ENCODE measurements at places on chromosomes 5 and 9.
A peak's percentile ranks its signal among the peaks of the same experiment; 100 is the strongest.

GRCh38 chr9:116927726-116928125, 240.6 kb downstream of the TRIM32 start:
- no peak for DNase-seq

- DNase-seq, result peak; percentile 82
These were observed 32.0 kb upstream of the ADAM19 start for GRCh38 chr5:157607371-157608161.

GRCh38 chr5:87081016-87081415, 186.7 kb upstream of the RASA1 start:
- no peak for DNase-seq

DNA sequence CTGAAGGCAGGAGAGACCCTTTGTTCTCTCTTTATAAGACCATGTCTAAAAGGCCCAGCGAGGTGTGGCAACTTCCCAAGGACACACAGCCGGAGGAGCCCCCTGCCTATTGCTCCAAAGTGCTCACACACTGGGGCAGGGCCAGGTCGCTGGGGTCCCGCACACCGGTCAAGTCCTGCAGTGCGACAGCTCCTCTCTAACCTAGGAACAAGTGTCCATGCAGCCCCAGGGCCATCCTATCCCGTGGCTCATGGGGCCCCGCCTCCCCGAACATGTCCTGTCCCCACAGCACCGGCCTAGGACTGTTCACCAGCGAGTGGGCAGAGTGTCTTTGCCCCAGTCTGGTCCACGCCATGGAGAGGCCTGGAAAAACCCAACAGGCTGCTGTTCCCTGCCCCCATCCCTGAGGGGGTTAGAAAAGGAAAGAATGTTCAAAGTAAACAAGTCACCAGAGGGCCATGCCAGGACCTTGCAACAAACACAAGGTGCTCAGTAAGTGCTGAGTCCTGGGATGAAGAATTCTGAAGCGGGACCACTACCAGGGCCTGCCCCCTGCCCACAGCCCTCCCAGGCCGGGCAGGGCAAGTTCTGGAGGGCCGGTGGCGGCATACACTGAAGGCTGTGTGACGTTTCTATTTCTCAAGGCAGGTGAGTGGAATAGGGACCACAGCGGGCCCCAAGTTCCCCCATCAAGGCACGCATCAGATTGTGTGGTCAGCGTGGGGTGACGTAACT, 938 bp downstream of the NINJ1 start:
- DNase-seq, result no peak

GRCh38 chr9:124492818-124493217, 14.4 kb downstream of the NR5A1 start:
- no peak for DNase-seq

DNA sequence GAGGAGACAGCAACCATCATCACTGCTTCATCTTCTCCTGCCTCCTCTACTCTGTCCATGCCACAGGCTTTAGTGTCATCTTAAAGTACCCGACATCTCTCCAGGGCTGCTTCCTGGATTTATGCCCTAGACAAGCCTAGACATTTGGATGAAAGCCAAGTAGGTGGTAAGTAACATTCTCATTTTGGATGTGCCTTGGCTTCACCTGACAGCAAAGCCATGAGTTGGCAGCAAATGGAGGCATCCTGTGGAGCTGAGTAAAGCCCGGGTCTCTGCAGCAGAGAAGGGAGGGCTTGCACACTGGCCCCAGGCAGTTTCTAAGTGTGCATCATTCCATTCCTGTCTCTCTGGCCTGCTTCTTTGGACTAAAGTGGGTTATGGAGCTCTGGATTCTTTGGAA, 299.1 kb downstream of the DMAC1 start:
- no peak for DNase-seq

DNA sequence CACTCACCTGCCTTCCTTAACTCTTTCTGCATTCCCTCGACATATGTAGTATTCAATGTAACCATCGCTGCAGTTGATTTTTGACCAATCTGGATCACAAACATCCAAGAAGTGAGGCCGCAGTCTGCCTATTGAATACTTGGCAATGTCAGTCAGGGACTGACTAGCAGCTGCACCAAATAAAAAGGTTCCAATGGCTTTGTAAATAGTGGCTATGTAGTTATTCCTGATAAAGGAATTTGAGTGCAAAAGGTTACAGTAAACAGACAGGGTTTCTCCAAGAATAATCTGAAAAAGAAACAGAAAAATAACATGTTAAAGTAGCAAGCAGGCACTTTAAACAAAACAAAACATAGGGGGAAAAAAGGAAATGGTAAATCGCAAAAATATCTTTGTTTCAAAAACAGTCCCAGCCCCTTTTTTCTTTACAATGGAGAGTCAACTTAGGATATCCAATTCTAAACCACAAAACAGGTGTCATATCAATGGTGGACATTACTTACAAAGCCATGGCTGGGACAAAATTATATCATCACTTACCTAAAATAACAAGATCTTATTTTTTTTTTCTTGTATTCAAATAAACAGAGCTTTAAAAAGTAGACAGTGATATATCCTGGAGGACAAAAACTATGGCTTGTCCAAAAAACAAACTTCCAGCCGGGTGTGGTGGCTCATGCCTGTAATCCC, 66.8 kb downstream of the PLPP1 start:
- no peak for DNase-seq

DNA sequence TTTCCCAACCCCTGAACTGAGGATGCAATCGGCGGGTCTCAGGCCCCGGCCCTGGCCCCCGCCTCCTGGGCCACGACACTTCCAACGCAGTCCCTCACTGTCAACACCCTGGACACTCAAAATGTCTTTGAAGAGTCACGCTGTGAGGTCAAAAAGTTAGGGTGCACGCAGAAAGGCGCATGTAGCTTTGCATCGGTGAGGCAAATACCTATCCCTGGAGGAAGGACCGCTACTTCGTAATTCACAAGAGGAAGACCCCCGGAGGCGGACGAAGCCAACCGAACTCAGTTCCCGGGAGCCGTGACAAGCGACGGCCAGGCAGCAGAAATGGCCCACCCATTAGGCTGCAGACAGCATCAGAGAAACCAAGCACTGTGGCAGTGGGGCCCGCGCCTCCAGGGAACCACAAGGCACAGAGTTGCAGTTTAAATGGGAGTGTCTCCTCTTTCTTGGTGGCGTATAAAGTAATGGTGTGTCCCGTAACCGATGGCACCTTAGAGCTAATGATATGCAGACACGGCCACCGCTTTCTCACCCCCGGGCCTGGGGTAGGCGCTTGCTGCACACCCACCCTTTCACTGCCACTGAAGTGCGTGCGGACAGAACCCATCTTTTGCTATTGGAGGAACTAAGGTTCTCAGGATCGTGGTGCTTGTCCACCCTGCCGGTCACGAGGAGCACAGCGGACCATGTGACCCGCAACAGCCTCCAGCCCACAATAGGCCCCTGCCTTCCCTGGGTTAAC, 9.0 kb downstream of the ADAMTS2 start:
- no peak for DNase-seq

GRCh38 chr9:21670374-21670773, 132.1 kb upstream of the MTAP start:
- no peak for DNase-seq

DNA sequence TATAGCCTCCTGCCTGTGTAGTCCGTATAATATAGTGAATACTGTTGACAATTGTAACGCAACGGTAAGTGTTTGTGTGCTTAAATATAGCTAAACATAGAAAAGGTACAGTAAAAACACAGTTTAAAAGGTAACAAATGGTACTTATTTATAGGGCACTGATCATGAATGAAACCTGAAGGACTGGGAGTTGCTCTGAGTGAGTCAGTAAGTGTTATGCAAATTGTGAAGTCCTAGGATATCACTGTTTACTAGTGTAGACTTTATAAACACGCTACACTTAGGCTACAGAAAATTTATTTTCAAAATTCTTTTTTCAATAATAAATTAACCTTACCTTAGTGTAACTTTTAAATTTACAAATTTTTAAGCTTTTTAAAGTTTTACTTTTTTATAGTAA, 1090.1 kb downstream of the CDH9 start:
- DNase-seq, result no peak

DNA sequence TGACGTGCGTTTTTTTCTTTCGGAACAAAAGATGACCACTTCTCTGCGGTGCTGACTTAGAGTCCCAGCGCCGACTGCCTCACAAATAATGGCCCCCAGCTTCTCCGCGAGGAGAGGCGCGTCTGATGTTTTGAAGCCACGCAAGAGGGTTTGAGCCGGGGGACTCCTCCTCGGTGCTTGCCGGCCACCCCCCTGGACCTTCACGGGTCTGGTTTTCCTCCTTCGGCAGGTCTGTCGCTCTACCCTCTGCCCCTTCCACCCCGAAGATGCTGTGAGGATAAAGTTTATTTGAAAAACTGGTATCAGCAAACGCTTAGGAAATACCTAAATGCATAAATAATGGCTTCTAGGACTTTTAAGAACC, 584 bp downstream of the USP20 start:
- no peak for DNase-seq

DNA sequence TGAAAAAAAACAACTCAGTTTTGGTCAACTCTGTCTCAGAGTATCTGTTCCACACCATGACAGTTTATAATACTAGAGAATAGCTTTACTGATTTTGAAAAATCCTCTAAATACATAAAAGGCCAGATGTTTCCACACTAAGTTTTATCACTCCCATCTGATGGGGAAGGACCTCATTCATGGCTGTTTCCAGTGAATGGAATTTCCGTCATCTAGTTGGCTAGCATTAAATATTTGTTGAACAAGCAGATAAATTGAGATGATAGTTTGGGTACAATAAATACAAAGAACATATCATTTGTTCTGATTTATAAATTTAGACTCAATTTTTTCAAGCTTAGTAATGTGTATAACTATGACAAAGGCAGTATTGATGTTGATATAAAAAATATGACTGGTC, 408.5 kb downstream of the PTPRD start:
- DNase-seq, result no peak

- no peak for DNase-seq
These were observed 133.7 kb downstream of the ERCC6L2 start for GRCh38 chr9:96009223-96009602.

DNA sequence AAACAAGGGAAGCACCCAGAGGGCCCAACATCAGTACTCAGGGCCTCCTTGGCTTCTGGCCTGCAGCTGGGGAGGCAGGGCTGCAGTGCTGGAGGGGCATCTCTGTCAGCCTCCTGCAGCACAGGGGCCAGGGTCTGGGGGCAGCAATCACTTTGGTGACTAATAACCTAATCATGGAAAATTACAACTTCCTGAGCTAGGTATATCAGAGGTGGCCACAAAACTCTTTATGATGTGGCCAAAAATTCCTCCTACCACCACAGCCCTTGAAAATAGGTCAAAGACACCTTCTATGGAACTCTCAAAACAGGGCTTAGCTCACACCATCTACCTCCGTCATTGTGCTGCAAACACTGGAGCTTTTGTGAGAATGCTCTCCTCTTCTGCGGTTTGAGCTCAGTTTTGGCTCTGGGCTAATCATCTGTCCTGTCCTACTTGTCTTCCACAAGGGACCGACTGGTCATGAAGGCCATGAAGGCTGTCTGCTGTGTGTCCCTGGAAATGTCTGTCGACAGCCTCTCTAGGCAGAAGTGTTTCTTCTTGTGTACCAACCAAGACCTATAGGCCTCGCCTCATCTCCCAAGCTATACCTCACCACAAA, 28.6 kb downstream of the CSF2 start:
- no peak for DNase-seq

DNA sequence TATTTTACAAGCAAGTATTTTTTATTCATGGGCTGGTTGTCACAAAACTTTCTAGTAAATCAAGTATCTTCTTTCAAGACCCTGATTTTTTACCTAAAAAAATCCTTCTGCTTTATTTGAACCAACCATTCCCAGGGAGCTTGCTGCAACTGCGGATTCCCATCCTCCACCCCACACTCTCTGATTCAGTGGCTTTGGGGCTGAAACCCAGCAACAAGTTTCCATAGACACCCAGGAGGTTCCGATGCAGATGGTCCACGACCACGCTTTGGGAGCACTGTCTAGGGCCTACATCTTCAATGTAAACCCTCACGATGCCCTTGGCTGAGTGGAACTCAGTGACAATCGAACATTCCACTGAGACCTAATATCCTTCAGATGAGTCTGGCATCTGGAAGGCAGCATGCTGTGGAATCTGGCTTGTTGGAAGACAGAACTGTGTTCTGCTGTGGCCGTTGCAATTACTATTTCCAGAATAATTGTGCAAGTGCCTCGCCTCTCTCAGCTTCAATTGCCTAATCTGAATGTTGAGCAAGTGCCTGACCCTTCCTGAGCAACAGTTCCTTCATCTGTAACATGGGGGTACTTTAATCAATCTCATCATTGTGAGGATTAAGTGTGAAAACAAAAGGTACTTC, 105.1 kb downstream of the INSYN2B start:
- no peak for DNase-seq

DNA sequence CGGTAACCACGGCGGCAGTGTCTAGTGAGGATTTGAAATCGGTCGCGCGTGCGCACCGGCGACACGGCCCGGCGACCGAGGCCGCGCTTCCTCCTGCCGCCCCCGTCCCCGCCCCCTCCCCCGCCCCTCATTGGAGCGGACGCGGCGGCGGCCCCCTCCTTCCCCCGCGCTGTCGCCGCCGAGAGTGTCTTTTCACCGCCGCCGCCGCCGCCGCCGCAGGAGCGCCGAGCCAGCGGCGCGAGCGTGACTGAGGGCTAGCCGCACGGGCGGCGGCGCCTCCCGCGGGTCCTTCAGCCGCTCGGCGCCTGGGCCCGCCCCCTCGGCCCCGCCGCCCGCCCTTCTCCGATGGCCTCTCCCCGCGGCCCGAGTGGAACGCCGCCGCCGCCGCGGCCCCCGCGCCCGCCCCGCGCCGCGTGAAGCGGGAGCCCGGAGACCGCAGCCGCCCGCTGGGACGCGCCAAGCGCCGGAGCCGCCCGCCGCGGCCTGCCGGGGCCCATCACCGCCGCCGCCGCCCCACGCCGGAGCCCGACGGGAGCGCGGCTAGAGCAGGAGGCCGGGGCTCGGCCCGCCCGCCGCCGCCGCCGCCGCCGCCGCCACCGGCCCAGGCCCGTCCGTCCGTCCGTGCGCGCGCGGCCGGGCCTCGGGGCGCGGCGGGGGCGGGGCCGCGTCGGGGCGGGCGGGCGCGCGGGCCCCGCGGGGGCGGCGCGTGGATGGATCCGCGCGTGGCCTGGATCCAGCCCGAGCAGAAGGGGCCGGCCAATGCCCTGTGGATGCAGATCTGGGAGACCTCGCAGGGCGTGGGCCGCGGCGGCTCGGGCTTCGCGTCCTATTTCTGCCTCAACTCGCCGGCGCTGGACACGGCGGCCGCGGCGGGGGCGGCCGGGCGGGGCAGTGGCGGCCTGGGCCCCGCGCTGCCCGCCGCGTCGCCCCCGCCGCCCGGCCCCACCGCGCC, at the start of gene TENT4A:
Gene TENT4A (plus strand): TSS at position 159 of the 952 bp plus-strand sequence. CDS start 552 bp downstream, at position 711.
- no peak for DNase-seq

- DNase-seq, result no peak
These were observed 1.9 kb downstream of the LRRC26 start for GRCh38 chr9:137167747-137168572.

- no peak for DNase-seq
These were observed 108.9 kb upstream of the LHFPL2 start for GRCh38 chr5:78757269-78758053.

GRCh38 chr9:128787659-128788058, 606 bp downstream of the TBC1D13 start:
- DNase-seq, result no peak

GRCh38 chr5:1430121-1430795, 15.0 kb downstream of the SLC6A3 start:
- peak; percentile 58 for DNase-seq

GRCh38 chr9:77789891-77790290, 141.8 kb upstream of the GNA14 start:
- no peak for DNase-seq
